ENCODE measurements at places on chromosomes 13 and 19.

DNA sequence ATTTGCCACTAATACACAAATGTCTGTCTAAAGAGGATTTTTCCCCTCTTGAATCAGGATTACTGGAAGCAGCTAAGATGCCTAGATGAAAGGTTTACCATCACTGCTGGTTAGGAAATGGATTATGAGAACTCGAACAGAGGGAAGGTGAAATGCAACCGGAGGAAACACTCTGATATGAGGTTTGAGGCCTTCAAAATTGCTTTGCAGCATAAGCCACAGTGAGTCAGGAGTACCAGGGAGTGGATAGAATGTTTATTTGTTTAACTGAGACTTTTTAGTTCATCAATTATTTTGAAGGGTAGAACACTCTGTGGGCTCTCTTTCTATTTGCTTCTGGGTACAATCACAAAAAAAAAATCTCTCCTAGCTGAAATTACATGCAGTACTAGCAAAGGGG is 18.1 kb downstream of the CDADC1 start:
- no peak for DNase-seq

GRCh38 chr13:109385242-109385560 is 401.2 kb downstream of the IRS2 start:
- DNase-seq = no peak

- no peak for DNase-seq
Observed at GRCh38 chr13:36051082-36051481, 80.1 kb downstream of the DCLK1 start.

DNA sequence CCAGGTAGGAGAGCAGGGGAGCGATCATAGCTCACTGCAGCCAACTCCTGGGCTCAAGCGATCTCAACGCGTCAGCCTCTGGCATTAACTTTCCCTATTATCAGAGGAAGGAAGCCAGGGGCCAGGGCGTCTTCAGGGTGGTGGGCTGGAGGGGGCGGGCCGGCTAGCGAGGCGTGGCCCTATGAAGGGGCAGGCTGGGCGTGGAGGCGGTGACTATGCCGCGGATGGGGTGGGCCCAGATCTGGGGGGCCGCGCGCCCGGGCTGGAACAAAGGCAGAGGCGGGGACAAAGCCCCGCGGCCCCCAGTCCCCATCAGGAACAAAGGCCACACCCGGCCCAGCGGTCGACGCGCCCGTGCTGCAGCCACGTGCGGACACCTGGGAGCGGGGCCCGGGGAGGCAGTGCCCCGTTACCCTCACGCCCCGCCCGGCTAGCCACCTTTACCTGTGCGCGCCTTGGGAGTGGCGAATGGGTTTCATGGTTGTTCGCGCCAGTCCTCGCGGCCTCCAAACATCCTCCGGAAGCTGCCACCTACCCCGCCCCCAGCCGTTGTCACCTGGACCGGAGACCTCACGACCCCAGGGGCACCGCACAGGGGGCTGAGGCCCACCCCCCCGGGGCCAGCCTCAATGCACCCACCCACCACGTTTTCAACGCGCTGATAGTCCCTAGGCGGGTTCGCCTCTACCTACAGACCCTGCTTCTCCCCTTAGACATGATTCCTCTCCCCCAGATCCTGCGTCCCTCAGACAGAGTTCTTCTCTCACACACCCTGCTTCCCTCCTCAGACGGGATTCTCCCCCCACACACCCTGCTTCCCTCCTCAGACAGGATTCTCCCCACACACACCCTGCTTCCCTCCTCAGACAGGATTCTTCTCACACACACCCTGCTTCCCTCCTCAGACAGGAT is 5.4 kb upstream of the TRIM28 start:
- no peak for DNase-seq

DNA sequence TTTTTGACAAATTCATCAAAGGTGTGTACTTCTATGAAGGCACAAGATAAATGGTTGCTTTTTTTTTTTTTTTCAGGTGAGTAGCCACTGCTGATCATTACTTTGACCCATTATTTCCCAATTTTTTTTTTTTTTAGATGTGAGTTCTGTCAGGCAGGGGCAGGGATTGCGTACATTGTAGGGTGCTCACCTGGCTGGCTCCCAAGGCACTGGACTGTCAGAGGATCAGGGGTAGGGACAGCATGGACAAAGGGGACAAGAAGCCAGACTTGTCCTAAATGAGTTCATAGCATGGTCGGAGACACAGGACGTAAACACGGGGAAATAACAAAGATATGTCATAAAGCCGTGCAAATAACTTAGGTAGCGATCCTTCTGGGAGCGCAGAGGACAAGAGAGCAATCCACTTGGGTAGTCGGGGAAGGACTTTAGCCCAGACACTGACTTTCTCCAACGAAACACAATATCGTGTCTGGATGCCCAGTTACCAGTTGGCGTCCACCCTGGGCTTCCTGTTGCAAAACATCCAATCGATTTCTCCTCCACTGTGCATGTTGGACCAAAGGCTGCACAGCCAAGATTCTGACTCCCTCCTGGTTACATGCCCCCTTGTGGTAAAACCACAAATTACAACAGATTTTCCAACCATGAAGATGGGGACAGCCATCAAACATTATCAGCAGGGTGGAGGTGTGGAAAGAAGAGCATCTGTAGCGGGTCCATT is 27.5 kb upstream of the KATNAL1 start:
- peak; percentile 50 for DNase-seq

Data from OCI-M1 (cell line).